Caki2 (cell line): ENCODE measurements at places on chromosomes 3 and 15. TPM values are rescaled to one million over a fixed set of nuclear protein-coding genes. Genes with fewer than 3 reads are reported as not detected.
A peak's percentile ranks its signal among the peaks of the same experiment; 100 is the strongest.

DNA sequence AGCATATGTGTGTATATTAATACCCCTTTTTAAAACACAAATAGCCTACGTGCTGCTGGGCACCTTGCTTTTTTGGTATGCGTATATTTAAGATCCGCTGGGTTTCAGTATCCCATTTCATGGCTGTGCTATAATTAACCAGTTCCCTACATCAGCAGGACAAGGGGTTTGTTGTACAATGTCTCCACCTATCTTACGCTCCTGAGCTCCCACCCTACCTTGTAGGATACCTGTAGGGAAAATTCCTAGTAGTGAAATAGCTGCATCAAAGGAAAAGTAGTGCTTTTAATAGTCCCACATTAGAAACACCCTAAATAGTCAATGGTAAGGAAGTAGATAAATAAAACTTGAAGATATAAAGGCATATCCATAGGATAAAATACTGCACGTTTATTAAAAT, 1.4 kb downstream of the MAP6D1 start:
- DNase-seq = no peak

DNA sequence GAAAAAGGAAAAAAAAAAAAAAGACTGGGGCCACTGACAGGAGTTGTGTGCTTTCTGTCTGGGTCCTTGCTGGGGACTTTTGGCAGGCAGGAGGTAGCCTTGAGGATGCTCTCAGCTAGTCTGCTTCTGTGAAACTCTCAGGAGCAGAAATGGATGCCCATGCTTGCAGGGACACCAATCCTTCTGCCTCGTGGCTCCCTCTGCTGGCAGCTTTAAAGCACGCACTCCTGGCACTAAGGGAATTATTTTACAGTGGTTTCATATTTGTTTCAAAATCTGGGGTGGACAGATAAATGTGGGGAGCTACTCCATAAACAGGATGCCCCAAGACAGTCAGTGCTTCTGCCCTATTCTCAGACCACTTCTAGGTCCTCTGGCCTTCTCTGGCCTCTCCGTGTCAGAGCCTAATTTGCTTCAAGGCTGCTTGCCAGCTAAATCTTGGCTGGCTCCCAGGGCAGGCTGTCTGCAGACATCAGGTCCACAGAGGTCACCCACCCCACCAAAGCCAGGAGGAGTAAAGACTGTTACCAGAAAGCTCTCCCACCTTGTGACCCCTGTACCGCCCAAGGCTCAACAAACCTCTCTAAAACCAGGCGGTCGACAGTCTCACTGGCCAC, 17.1 kb downstream of the TRAIP start:
- DNase-seq = peak; percentile 26

- DNase-seq = no peak
Observed at GRCh38 chr3:124605781-124606579, 124.3 kb upstream of the UMPS start.

- no peak for DNase-seq
Observed at GRCh38 chr3:72279631-72280041, 494.7 kb upstream of the PROK2 start.

- DNase-seq = no peak
Observed at GRCh38 chr15:69346112-69346511, 47.4 kb downstream of the PAQR5 start.

DNA sequence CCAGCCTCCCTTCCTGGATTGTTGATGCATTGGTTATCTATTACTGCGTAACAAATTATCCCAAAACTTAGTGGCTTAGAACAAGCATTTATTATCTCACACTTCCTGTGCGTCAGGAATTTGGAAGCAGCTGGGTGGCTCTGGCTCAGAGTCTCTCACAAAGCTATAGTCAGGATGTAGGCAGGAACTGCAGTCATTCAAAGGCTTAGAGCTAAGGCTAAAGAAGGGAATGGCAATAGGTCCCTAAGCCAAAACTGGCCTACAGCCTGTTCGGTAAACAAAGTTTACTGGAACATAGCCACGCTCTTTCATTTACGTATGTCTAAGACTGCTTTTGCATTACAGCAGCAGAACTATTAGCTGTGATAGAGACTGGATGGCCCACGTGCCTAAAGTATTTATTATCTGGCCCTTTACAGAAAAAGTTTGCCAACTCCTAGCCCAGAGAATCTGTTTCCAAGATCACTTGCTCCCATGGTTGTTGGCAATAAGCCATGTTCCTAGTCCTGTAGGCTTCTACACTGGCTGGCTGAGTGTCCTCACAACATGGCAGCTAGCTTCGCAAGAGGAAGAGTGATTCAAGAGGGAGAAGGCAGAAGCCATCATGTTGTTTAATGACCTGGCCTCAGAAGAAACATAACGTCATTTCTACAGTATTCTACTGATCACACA, 132.4 kb downstream of the SNRK start:
- DNase-seq = peak; percentile 80

- no peak for DNase-seq
Observed at GRCh38 chr3:40930131-40930538, 269.2 kb upstream of the CTNNB1 start.

- no peak for DNase-seq
Observed at GRCh38 chr3:151305775-151306151, 10.9 kb downstream of the GPR87 start.

GRCh38 chr15:88174571-88174970, 82.0 kb downstream of the NTRK3 start:
- DNase-seq = no peak

GRCh38 chr15:70414626-70415025, 316.9 kb upstream of the TLE3 start:
- DNase-seq = no peak

- DNase-seq = no peak
Observed at GRCh38 chr3:141949399-141949798, 73.0 kb downstream of the ATP1B3 start.

GRCh38 chr15:87767516-87767915, 489.0 kb downstream of the NTRK3 start:
- no peak for DNase-seq

DNA sequence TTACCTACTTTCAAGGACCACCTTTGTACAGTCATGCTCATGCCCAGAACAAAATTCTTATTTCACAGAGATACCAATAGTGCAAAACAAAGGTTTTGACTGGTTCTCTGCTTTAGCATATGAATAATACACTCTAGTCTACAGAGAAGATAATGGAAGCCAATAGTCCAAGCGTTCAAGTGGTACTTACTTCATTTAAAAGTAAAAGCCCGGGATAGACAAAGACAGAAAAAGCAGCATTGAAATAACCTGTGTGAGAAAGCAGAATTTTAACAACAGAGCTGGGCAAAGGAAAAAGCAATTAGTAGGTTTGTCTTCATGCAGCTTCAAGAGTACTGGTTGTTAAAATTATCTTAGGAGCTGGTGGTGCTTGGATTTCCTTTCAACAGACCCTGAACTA, 848.3 kb downstream of the FHIT start:
- no peak for DNase-seq

DNA sequence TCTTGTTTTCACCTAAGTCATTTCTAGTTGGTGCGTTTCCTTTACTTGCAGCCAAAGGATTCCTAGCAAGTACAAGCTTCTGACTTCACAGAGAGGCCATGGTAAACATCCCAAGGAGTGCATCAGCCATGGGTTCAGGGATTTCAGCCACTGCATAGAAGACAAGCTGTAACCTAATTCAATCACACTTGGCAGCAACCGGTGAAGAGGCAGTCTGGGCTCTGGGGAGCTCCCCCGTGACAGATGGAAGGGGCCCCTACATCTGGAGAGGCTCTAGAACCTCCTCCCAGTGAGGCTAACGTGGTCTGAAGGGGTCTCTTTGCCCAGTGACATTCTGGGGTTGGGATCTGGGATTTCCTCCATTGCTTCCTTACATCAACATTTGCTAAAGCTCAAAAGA, 8.4 kb upstream of the SNRPA1 start:
- no peak for DNase-seq

GRCh38 chr3:109098079-109098644, 19.8 kb downstream of the MORC1 start:
- no peak for DNase-seq

DNA sequence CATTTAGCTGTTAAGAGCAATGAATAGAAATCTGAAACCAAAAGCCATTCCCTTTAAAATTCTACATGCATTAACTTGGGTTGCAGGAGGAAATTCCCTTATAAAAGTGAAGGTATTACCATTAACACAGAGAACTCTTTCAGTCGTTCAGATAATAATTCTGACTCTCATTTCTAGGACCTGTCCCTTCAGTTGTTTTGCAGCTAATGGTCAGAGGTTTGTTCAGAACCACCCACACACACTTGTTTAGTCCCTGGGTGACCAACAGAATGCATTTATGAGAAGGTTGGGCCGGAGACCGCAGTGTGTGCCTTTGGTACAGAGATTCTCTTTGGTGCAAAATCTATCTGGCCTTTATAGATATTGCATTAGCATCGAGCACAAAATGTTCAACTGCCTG, 492.5 kb downstream of the NLGN1 start:
- no peak for DNase-seq

GRCh38 chr15:25710184-25710583, 152.9 kb downstream of the ATP10A start:
- no peak for DNase-seq

DNA sequence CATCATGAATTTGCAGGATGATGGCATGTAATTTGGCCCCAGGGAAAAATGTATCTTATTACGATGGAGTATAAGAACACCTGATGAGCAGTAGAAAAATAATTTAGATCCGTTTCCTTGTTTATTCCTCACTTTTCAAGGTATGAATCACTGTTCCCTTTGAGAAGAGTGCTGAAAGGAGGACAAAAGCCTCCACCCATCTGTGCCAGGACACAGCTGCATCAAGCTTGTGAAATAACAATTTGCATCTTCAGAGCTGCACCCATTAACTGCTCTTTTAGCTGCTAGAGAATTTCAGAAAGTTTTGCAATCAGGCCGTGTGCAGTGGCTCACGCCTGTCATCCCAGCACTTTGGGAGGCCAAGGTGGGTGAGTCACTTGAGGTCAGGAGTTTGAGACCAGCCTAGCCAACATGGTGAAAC, 9.6 kb downstream of the CLDND1 start:
- DNase-seq = peak; percentile 55

GRCh38 chr3:10330319-10330718, 9.4 kb upstream of the SEC13 start:
- DNase-seq = no peak

DNA sequence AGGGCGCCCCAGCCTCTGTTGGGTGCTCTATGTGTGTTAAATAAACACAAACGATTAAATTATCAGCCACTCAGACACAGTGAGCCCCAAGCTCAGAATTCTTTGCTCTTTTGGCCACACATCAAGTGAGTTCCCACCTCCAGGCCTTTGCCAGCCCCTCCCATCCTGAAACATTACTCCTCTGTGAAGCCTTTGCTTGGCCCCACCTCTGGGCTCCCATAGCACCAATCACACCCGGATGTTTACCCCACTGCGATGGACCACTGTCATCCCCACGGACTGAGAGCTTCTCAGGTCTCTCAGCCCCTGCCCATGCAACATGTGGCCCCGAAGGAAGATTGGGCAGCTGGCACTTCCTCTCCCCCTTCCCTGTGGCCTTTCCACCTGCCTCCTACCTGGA, 85.1 kb downstream of the NUP210 start:
- DNase-seq = no peak

GRCh38 chr3:171262431-171262830, 197.8 kb downstream of the TNIK start:
- no peak for DNase-seq

GRCh38 chr15:51849860-51850259, 20.4 kb downstream of the TMOD3 start:
- no peak for DNase-seq

DNA sequence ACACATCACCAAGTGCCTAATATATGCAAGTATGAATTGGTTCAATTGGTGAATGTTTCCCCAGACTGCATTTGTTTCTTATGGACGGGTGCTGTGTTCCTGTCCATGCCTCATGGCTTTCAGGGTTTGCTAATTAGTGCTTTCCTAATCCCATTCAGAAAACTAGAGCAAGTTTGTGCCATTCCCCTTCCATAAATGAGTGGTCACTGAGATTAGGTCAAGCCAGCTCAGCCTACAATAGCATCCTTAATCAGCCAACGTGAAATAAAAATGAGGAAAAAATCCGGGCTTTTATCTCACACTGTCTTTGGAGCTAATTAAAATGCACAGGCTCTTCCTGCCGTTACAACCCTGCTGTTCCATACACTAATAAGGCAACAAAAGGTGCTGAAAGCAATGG, 788.8 kb downstream of the ROBO1 start:
- no peak for DNase-seq

- DNase-seq = no peak
Observed at GRCh38 chr3:16842272-16843270, 42.2 kb upstream of the PLCL2 start.

- no peak for DNase-seq
Observed at GRCh38 chr3:100114413-100115030, at the start of gene FILIP1L. Gene FILIP1L, minus strand, starts transcription at chr3:100114501.

- no peak for DNase-seq
Observed at GRCh38 chr15:40936234-40936708, 7.1 kb downstream of the DLL4 start.

GRCh38 chr3:60440869-60441268, 810.4 kb downstream of the FHIT start:
- no peak for DNase-seq

DNA sequence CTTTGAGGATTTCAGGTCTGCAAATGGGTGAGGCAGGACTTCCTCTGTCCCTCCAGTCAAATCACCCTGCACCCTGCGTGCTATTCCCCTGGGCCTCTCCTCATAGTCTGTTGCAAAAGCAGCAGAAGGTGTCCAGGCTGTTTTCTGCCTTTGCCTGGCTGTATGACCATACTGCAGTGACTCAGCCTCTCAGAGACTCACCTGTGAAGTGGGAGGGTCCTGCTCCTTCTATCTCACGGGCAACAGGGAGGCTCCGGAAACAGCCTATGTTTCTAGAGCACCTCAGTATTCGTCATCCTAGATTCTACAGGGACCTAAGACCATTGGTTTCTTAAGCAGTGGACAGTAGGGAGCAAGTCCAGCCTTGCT, 216.4 kb downstream of the TLE3 start:
- no peak for DNase-seq

GRCh38 chr15:29066838-29067237, 181.1 kb downstream of the APBA2 start:
- no peak for DNase-seq

DNA sequence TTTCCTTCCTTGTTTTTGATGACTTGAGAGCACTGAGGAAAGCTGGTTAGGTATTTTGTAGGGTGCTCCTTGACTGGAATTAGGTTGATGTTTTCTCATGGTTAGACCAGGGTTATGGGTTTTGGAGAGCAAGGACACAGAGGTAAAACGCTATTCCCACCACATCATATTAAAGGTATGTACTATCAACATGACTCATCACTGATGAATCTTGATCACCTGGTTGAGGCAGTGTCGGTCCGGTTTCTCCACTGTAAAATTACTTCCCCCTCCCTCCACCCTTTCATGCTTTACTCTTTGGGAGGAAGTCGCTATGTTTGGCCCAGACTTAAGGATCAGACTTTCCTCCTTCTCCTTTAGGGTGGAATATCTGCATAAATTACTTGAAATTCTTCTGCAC, 201.6 kb downstream of the EDEM1 start:
- DNase-seq = peak; percentile 67

MNS1 gene
- total RNA-seq = 1.1 and 4.2 TPM in 2 replicates

HOMER2 gene
- 22.1 and 34.2 TPM in 2 replicates for total RNA-seq

AGBL1 gene
- total RNA-seq = not detected in 2 replicates

FBXW12 gene
- not detected in 2 replicates for total RNA-seq

PRICKLE2 gene
- 0.24 and 20.2 TPM in 2 replicates for total RNA-seq

GALNT15 gene
- not detected in 2 replicates for total RNA-seq

MAP1A gene
- 0.41 and 0.49 TPM in 2 replicates for total RNA-seq

PRR20G gene
- total RNA-seq = not detected in 2 replicates

LDHAL6B gene
- total RNA-seq = not detected in 2 replicates
